ENCODE measurements at places on chromosomes 7 and 10.

- no peak for DNase-seq
These were observed at the start of gene ATRNL1 for GRCh38 chr10:115093286-115093775. Gene ATRNL1 (plus strand): TSS chr10:115093365. CDS start chr10:115093751, 386 bp downstream.

DNA sequence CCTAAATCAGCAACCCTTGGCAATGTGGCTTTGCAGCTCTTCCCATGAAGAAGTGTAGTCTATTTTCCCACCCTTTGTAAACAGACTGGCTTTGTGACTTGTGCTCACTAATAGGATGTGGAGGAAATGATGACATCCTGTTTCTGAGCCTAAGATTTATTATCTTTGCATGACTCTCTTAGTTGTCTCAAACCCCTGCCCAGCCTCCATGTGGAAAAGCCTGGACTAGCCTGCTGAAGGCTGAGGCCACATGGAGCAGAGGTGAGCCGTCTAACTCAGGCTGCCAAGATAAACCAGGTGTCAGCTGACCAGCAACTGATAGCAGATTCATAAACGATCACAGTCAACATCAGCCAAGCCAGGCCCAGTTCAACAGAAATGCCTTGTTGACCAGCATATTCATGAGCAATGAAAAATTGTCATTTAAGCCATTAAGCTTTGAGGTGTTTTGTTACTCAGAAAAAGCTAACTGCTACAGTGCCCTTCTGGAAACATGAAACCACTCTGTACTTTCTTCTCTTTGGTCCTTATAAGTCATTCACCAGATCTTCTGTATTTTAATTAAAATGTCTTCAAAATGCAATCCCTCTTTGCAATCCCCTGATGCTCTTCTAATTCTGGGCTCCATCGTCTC, 586.3 kb upstream of the ANKRD30A start:
- no peak for DNase-seq

DNA sequence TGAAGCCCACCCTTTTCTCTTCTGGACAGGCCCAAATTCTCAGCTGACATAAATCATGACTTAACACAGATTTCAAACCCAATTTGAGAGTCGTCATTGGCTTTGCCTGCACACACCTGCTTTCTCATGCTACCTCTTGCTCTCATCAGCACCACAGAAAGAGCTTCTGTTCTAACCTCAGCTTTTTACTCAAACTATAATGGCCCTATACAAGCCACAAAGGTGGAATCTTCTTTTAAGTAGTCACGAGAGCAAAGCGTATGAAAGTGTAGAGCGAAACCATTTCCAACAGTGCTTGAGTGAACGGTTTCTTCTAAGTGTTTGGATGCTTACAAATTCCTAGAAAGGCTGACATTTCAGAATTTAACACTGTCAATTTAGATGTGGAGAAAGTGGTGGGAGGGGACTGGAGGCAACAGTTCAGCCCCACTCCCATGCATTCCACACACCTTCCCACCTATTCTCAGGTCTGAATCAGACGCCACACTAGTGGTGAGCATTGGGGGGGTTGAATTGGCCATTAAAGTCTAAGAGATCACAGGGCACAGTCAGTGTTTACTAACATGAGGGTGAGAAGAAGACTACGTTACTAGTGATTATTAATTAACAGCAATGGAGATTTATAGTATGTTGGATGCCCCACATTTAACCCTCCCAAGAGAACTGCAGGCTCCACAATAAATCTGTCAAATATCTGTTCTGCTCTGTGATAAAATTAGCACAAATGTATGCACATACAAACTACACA, 114.0 kb downstream of the PRKCQ start:
- no peak for DNase-seq

GRCh38 chr7:151131592-151132293, 35.8 kb downstream of the GBX1 start:
- no peak for DNase-seq

- DNase-seq: no peak
These were observed 1.3 kb upstream of the FZD8 start for GRCh38 chr10:35643151-35644049.

- no peak for DNase-seq
These were observed 285.9 kb downstream of the KLF6 start for GRCh38 chr10:3499120-3499519.

DNA sequence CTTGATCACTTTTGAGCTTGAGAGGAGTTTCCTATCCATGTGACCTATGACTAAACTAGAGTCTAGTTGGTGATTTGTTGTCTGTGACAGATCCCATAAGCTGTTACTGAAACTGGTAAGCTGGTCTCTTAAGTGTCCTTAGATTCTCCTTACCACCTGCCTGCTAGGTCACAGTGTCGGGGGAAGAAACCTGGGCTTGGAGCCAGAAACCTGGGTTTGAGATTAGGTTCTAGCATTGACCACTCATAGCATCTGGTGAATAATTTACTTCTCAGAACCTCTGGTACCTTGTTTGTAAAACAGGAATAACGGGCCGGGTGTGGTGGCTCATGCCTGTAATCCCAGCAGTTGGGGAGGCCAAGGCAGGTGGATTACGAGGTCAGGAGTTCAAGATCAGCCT, 21.8 kb upstream of the ITPRID1 start:
- DNase-seq: no peak

DNA sequence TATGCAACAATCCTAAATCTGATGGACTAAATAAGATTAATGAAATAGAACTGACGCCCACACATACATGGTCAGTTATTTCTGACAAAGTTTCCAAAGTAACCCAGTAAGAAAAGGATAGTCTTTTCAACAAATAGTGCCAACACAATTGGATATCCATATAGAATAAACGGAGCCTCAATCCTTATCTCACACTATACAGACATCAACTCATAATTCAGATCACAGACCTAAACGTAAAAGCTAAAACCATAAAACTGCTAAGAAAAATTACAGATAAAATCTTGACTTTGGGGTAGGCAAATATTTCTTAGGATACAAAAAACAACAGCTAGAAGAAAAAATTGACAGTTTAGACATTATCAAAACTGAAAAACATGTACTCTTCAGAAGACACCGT, 8.5 kb downstream of the CACUL1 start:
- DNase-seq: no peak

Measured in stimulated activated CD4-positive, alpha-beta T cell treated with anti-CD3 and anti-CD28 coated beads, Interleukin-1b, Interleukin-23, amount 100 ng/mL, for 24 hours (primary cell).